ENCODE measurements at places on chromosomes 1 and 21.

GRCh38 chr1:107544285-107544684 lies 403.4 kb downstream of the NTNG1 start:
- DNase-seq: no peak

- DNase-seq: no peak
Measured at GRCh38 chr21:32682696-32683474, 44.9 kb downstream of the SYNJ1 start.

- no peak for DNase-seq
Measured at GRCh38 chr21:41972511-41973205, 18.8 kb upstream of the C2CD2 start.

- no peak for DNase-seq
Measured at GRCh38 chr1:34787461-34788420, 5.1 kb upstream of the GJA4 start.

GRCh38 chr1:207318072-207318619 lies 3.3 kb upstream of the CD55 start:
- DNase-seq: no peak

DNA sequence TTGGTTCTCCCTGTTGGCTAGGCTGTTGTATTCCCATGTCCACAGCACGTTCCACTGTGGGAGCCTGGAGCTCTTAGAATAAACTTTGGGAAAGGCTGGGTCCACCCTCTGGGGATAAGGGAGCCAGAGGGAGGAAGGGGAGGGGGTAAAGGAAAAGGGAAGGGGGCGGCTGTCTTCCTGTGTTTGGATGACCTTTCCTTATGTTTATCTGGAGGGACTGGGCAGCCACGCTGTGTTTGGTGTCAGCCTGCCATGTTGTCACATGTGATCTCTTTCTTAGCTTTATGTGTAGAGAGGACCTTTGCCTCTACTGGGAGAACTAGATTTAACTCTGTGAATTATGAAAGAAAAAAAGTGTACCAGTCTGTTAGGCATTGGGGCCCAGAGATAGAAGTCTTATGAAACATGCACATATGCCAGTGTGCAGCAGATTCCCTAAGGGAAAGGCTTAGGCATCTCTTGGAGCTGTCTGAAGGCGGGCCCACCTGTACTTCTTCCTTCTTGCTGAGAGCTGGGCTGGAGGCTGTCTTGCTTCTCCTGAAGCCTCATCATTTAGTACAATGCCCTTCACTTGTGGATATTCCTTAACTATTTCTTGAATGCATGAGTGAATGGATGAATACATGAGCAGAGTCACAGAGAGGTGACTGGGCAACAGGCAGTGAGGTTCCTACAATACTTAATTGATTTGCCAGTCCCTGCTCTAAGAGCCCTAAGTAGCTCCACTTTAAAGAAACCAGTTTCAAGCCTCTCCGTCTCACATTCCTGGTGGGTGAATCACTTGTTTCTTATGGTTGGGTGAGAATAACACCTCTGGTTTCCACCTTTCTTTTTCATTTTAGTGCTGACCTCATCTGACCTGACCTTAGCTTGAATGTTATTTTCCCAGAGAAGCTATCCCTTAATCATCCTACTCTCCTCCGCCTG lies 62.5 kb upstream of the ARHGAP29 start:
- no peak for DNase-seq

DNA sequence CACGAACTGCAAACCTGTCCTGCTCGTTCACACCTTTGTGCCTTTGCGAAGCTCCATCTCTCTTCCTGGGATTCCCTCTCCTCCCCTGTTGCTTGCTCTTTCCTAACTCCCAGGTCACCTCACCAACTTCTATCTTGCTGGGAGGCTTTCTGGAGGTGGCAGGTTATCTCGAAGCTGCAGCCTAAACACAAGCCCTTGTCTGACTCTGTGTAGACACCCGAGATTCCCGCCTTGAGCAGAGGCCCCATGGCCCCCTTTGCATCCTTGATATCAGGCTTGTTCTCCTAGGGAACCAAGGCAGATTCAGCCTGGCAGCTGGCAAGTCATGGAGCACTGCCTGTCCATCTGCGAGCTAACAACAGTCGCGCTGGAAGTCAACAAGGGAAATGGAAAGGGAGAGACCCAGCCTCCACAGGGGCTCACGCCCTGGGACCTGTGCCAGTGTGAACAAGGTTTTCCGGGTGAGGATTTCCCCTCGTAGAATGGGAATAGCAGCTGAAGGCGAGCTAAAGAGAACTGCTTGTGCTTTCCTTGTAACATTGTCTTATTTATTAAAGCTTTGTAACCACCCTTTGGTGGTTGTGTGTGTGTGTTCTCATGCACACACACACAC lies 109.5 kb upstream of the JUN start:
- DNase-seq: no peak

- DNase-seq: no peak
Measured at GRCh38 chr21:27475363-27475955, 508.6 kb upstream of the ADAMTS5 start.

DNA sequence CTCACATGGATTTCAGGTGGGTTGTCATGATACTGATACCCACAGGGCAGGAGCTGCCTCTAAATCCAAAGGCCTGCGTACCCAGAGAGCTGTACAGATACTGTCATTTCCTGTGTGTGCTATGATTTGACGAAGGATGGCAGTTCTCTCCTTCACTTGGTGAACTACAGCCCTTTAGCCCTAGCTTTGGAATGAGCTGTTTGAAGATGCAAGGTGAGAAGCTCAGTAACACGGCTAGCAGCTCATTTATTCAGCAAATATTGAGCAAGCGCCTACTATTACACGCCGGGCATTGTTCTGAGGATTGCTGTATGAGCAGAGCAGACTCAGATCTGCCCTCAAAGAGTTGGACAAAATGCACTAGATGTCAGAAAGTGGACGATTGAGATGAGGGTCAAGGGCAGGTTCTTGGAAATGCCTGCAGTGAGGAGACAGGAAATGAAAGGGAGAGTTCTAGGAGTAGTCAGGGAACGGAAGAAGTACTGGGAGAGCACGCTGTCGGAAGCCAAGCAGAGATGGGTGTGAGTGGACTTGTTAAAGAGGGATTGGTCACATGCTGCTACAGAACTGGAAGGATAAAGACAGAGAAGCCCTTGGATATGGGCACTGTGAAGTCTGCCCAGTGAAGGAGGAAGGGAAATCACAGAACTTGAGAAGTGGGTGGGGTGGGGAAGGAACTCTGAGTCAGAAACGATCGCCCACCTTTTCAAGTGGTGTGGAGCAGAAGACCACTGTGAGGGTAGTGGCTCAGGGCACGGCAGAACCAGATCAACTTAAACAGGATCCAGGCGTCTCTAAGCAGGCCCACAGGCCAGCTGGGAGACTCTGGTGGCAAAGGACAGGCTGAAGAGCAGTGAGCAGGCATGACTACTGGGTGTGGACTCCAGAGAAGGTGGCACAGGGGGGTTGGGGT lies 7.1 kb downstream of the PTGFRN start:
- no peak for DNase-seq

- DNase-seq: no peak
Measured at GRCh38 chr1:159121526-159121925, 45.0 kb upstream of the AIM2 start.

GRCh38 chr1:31372051-31372450 lies 825 bp downstream of the FABP3 start:
- DNase-seq: no peak

DNA sequence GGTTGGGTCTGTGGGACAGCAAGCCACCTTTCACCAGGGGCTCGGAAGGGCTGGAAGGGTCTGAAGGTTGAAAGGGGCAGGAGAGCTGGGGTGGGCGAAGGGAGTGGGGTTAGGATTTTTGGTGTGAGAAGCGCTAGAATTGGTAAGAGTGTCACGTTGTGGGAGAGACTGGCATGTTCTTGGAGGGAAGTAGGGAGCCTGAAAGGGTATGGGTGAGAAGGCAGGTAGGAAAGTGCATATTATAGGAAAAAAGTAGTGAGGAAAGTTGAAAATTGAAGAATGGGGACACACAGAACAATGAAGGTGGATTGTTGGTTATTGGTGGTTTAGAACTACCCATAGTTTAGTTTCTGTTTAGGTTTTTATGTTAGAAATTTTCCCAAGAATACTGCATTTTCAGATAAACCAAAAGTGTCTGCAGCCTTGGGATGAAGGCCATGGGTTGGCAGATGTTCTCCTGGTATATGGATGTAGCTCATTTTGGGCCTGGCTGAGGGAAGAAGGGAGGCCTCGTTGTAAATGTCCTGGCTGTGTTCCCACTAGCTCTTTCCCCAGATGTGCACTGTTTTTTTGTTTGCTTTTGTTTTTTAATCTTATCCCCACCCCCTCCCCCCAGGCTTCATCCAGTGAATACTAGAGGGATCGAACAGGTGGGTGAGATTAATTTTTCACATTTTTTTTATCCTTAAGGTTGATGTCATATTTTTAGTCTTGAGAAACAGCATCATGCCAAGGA lies 1.2 kb downstream of the LRRC42 start:
- DNase-seq: no peak

- no peak for DNase-seq
Measured at GRCh38 chr1:211483896-211484612, 7.9 kb downstream of the RD3 start.

DNA sequence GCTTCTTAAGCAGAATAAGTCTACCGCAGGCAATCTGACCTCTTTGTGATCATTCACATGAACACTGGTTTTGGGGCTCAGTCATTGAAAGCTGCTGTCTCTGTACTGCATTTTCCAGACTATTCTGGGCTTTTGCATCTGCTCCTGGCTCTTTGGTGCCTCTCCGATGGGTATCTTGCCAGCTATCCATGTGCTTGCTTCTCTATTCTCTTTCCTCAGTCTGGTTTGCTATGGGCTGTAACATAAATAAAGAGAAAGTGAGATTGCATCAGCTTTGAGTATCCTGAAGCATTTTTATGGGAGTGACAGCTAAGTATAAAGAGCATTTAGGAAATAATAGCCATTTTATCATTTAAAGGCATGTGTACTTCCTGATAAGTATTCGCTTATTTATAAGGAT lies 70.7 kb downstream of the C1orf21 start:
- DNase-seq: no peak

- DNase-seq: no peak
Measured at GRCh38 chr1:234856845-234857245, 246.9 kb upstream of the IRF2BP2 start.

GRCh38 chr1:225871359-225872074 lies 10.7 kb downstream of the TMEM63A start:
- no peak for DNase-seq

DNA sequence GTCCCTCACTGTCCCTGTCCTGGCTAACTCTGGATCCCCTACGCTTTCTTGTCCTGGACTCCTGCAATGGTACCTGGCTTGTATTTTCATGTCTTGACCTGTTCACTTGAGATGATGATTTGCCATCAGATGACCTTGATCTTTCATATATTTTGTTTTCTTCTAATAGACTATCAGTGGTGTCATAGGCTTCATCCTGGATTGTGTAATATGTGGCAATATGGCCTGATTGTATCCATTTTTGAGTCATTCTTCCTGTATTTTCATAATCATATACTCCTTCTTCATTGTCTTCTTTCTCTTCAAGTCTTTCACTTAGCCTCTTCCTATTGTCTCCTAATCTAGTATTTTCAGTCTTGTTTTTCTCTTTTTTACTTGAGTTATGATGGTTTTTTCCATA lies 11.1 kb downstream of the FLG start:
- DNase-seq: no peak

DNA sequence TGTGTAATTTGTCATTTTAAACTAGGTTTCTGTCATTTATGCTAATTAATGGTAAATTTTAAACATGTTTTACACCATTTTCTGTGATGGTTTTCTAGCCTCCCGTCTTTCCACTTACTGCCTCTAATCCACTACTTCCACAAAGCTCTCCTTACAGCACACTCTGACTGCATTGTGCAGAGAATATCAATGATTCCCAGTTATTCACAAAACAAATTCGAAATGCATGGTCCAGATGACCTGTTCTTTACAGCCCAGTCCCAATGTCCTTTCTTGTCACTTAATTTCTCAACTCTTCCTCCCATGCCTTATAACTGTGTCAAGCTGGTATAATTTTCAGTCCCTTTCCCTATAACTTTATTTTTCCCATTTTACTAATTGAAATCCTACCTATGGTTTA lies 770.5 kb downstream of the USP25 start:
- DNase-seq: no peak
